Thoracic aorta (tissue), 2 donors: ENCODE measurements at places on chromosomes 3 and 15.

DNA sequence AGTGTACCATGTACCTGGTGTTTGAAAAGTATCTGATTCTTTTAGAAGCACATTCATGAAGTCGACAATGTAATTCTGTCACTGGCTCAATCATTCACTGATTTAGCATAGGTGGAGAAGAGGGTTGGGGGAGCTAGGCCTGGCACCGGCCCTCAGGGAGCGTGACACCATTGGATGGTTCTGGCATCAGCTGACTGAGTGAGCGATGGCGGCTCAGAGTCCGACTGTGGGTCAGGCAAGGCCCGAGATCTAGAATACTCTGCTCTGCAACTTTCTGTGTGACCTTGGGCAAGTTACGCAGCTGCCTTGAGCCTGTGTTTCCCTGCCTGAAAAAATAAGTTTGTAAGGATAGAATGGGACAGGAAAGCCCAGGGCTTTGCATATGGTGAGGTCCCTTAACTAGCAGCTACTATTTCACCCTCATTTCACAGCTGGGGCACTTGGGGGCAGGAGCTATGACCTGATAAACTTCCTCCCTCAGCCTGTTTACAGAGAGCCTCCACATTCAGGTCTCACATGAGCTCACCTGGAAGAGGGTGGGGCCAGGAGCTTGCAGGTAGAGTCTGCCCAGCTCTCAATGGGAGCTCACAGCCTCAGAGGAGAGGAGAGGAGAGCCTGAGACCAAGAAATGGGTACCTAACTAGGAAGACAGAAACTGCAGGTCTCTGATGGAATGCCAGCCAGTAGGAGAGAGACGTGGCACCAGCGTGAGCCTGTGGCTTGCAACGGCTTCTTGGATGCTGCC, 153.7 kb upstream of the TLE3 start:
- no peak for DNase-seq

GRCh38 chr3:37071921-37072320, 78.6 kb downstream of the MLH1 start:
- no peak for DNase-seq

GRCh38 chr3:37703626-37704025, 158.1 kb upstream of the CTDSPL start:
- no peak for DNase-seq

DNA sequence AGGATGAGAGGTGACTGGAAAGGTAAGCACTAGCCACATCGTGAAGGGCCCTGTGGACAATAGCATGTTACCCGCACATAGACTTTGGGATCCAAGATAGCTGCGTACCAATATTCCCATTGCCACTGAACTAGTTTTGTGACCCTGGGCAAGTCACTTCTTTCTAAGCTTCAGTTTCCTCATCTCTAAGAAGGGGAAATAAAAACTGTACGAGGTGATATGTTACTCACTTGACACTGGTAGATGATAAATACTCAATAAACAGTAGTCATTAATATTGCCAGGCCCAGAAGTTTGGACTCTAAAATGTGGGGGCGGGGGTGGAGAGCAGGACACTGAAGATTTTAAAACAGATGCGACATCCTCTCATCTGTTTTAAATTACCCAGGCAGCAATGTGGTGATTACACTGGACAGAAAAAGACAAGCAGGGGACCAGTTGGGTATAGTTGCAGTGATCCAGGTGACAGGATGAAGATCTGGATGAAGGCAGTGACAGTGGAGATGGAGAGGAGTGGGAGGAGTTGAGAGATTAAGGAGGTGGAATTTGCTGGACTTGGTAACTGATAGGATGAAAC, 2.5 kb downstream of the ATG7 start:
- DNase-seq = no peak

DNA sequence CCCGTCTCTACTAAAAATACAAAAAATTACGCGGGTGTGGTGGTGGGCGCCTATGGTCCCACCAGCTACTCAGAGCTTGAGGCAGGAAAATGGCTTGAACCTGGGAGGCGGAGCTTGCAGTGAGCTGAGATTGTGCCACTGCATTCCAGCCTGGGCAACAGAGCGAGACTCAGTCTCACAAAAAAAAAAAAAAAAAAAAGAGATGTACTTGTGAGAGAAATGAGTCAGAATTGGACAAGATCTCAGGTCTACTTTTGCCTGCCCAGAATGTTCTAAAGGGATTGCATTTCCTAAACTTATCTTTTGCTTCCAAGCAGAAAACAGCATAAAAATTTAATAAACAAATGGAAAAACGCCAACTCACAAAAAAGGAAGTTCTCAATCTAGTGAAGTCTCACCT, 167.5 kb downstream of the NR2F2 start:
- DNase-seq = no peak

DNA sequence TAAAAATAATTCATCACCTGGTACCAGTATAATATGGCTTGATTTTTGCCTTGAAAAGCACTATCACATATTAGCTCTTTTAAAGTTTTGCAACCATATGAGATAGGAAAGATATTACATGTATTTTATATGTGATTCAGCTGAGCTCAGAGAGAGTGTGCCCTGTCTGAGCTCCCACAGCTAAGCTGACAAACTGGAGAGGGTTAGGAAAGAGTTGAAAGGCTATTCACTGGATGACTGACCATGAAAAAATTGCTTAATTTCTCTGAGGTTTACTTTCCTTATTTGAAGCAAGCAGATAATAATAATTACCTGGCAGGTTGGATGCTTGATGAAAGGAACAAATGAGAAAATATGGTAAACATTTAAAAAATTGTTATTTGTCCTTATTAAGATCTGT, 97.4 kb upstream of the CCDC80 start:
- no peak for DNase-seq

DNA sequence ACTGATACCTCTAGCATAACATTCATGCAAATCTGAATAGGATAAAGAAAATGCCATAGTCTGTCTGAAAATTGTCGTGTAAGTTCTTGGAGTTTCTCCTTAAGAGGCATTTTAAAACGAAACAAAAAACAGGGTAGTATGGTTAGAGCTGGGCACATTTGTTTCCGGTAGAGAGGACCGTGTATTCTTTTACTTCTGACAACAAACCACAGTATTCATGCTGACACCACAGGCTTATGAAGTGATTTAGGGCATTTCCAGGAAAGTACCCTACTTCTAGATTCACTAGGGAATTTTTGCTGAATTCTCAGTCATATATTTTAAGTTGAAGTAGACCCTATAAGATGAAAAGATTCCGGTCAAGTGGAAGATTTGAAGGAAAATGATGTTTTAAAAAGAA, 541.3 kb downstream of the UNC13C start:
- DNase-seq = no peak

DNA sequence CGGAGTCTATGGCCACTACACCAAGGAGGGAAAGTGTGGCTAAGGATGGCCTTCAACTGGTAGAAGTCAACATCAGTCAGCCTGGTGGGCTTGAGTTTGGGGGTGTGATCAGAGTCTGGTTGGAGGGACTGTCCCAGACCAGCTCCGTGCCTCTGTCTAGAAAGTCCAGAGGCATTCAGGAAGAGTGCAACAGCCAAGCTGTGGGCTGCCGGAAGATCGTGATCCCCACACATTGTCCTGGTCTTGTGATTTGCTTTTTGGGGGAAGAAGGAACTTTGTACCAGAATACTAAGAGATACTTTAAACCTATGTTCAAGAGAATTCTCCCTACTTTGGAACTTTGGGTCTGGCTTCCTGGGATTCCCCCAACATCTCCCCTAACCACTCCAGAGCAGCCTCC, 47.8 kb upstream of the VPS8 start:
- DNase-seq = no peak

DNA sequence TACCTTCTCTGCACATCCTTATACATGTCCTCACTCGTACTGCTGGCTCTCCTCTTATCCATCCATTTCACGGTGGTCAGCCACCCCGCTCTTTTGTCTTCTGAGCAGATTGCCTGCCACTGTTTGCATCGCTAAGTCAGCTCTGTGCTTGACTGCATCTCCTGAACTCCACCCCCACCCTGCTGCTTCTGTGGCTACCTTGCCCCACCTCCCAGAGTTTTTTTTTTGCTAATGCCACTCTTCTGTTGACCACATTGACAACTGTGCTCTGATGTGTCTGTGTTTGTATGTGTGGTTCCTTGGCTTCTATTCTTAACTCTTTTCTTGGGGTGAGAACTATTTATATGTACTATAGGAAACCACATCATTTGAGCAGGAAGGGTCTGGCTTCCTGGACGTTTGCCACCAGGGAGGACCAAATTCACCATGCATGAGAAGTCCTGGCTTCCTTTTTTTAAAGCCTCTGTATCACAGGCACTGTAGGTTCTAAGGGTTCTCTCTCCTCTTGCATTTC, 12.8 kb upstream of the MTMR10 start:
- DNase-seq = no peak

DNA sequence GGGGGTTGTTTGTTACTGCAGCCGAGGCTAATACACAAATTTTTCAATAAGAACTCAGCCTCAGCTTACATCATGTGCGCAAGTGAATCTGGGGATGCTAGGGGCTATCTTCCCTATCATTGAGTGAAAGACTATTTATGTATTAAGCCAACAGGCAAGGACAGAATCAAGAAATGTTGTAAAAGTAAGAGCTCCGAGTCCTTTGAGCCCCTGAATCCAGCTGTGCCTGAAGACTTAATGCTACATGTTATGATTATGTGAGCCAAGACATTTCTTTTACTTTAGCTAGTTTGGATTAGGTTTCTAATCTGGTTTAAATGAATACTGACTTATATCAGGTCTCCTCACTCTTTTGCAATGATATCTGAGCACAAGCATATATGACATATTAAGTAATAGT, 782.9 kb upstream of the CFAP20DC start:
- DNase-seq = no peak

DNA sequence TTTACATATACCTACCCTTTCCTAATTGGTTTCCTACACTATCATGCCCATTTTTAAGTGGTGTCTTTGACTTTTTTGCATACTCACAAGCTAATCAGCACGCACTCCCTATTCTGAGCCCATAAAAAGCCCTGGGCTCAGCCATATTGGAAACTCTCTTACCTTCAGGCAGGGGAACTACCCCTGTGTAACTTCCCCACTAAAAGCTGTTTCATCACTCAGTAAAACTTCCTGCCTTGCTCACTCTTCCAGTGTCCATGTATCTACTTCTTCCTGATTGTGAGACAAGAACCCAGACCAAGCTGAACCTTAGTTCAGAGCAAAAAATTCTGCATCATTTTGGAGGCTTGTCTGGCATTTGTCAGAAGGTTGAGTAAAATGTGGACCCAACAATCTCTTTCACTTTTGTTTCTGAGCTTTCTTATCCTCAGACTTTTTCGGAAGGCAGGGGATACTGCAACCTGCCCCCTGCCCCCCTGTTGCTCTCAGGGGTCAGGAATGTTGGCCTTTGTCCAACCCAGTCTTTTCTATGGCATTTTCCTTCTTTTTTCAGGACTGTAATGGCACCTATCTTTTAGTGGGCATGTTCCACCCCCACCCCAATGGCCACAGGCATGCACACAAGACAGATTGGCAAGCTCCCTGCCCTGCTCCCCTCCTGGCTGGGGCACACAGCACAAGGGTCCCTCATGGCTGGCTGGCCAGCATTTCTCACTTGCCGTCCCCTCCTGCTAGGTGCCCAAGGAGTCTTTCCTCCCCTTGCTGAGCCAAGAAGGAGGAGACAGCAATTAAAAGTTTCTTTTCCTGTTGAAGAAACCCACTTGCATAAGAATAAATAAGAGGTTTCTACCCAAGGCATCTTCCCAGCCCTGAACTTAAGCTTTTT, 26.3 kb upstream of the TMEM45A start:
- DNase-seq = no peak

DNA sequence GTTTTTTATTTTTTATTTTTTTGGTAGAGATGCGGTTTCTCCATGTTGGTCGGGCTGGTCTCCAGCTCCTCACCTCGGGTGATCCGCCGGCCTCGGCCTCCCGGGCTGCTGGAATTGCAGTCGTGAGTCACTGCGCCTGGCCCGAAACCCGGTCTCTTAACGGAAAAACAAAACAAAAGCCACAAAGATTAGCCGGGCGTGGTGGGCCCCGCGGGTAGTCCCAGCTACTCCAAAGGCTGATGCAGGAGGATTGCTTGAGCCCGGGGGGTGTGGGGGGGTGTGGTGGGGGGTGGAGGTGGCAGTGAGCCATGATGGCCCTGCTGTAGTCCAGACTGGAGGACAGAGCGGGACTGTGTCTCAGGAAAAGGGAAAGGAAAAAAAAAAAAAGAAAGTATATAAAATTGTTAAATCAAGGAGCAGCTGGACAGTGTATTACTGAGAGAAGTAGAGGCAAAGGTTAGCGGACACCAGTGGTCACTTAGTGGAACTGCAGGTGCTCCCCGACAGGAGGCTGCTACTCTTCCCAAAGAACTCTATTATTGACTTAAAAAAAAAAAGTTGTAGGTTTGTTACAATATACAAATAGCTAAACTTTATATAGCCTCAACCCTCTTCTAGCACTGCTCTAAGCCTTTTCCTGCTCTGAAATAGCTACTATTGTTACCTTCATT, 30.3 kb upstream of the TUBGCP5 start:
- no peak for DNase-seq

- no peak for DNase-seq
Measured at GRCh38 chr15:29616512-29616911, 205.8 kb downstream of the TJP1 start.

- DNase-seq = no peak
Measured at GRCh38 chr3:139735191-139735590, 57.4 kb upstream of the NMNAT3 start.

GRCh38 chr3:136914739-136915138, 43.0 kb upstream of the IL20RB start:
- no peak for DNase-seq

DNA sequence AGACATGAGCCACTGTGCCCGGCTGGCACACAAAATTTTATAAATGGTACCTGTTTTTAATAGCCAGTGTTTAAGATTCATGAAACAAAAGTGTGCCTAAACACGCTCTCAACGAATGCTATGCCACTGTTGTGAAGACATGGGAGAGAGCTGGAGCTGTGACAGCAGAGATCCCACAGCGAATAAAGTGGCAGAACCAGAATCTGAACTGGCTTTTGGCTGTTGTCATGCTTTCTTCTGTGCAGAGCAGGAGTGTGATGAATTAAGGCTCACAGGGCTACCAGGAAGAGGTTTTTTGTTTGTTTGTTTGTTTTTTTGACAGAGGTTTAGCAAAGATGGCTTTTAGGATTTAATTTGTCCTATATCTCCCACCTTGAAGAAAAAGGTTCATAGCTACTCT, 14.5 kb downstream of the PTPRG start:
- DNase-seq = no peak
